GF-D8 (cell line): ENCODE measurements at places on chromosomes 2 and 18.

- no peak for DNase-seq
These were observed 486.0 kb downstream of the RNF144A start for GRCh38 chr2:7403092-7403775.

- DNase-seq: peak; percentile 13
These were observed 4.7 kb upstream of the KRCC1 start for GRCh38 chr2:88059979-88060906.

- DNase-seq: no peak
These were observed 18.9 kb upstream of the PDIA6 start for GRCh38 chr2:10831400-10831985.

DNA sequence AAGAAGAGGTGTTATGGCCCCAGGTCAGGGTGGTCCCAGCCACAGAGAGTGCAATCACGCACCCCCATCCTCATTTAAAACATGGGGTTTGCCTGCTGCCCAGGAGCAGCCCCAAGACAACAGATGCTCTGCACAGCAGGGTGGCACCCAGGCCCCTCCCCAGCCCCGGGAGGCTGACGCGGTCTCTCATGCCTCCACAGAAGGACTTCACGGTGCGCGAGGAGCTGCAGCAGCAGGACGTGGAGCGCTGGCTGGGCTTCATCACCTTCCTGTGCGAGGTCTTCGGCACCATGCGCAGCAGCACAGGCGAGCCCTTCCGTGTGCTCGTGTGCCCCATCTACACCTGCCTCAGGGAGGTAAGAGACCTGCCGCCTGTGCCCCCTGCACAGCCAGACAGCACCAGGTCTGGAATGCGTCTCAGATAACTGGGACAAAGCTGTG lies 133.7 kb downstream of the SMAD7 start:
- DNase-seq: no peak

GRCh38 chr2:149544692-149545091 lies 42.9 kb downstream of the MMADHC start:
- no peak for DNase-seq

- no peak for DNase-seq
These were observed 65.1 kb downstream of the CFAP221 start for GRCh38 chr2:119609337-119609736.

- DNase-seq: no peak
These were observed 158.4 kb downstream of the MAP2 start for GRCh38 chr2:209582281-209582680.

DNA sequence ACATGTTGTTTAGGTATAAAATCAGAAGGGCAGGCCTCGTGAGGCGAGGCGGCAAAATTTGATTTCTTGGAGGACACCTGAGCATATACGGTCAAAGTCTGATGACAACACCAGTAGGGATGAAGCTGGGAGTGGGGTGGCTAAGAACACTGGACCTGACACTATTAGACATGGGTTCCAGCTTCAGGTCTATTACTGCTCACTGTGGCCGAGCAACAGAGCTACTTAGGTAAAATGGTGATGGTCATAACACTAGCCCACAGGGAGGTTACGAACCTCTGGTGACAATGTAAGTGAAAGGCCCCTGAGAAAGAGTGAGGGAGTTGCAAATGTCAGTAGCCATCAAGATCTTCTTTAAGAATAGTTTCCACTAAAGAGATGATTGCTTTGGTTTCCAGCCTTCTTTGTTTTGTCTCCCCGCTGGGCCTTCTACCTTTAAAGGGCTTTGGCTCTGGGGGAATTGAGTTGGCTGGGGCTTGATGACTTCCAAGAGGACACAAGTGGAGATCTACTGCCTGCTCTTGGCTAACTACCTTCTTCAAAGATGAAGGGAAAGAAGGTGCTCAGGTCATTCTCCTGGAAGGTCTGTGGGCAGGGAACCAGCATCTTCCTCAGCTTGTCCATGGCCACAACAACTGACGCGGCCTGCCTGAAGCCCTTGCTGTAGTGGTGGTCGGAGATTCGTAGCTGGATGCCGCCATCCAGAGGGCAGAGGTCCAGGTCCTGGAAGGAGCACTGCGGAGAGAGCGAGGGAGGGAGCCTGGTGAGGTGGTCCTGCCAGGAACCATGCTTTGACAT lies 3.5 kb downstream of the IL1B start:
- no peak for DNase-seq

DNA sequence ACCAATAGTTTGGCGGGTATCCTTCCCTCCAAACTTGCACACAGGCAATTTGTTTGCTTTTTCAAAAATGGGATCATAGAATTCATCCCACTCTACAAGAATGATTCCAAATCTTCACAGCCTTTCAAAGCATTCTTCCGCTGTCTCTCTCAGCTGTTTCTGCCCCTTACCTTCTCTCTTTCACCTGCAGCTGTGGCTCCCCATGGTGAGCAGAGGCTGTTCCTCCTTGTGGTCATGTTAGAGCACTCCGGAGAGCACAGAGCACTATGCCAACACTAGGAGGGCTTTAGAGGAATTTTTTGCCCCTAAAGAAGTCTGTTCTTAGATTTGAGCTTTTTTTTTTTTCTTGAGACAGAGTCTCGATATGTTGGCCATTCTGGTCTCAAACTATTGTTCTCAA lies 30.4 kb downstream of the MTHFD2 start:
- DNase-seq: no peak

DNA sequence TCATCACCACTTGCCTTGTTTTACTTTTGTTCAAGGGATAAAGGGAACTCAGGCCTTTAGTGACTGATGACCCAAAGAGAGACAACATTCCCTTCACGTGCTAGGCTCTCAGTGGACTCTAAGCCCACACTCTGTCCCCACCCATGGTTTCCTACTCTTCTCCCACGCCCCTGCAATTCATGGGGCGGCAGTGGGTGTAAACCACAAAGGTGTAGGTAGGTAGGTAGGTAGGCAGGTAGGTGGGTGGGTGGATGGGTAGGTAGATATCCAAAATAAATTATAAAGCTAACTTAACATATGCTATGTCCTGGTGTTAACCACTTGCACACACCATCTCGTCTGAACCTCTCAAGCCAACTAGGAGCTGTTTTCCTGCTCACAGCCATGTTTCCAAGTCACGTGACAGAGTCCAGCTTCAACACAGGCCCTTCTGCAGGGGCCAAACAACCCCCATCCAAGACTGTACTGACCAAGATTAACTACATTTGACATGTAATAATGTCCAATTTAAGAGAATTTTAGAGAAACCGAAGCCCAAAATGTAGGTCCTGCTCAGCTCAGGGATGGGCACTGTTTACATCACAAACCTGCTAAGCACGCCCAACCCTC lies 33.7 kb downstream of the DNMT3A start:
- no peak for DNase-seq

DNA sequence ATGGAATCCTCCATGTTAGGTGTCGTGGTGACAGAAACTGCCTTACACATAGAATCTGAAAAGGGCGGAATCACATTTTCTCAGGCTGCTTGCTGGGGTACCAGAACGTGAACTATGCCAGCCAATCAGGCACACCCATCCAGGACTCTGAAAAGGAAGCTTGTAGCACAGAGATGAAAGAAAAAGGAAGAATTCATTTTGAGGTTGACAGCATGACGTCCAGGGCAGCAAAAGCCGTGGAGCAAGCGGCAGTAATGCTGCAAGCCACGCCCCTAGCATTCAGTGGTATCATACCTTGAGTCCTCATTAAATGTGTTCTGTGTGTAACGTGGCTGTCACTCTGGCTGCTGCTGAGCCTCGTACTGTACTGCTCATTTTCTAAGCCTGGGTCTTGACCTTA lies 304.0 kb downstream of the DYSF start:
- DNase-seq: no peak

GRCh38 chr2:117737846-117738245 lies 76.6 kb upstream of the DDX18 start:
- DNase-seq: no peak

- DNase-seq: no peak
These were observed 43.4 kb downstream of the CCDC102B start for GRCh38 chr18:68841301-68841700.

- no peak for DNase-seq
These were observed 149.2 kb upstream of the NFATC1 start for GRCh38 chr18:79246309-79247108.

GRCh38 chr2:120939595-120940318 lies 204.1 kb downstream of the GLI2 start:
- DNase-seq: no peak

DNA sequence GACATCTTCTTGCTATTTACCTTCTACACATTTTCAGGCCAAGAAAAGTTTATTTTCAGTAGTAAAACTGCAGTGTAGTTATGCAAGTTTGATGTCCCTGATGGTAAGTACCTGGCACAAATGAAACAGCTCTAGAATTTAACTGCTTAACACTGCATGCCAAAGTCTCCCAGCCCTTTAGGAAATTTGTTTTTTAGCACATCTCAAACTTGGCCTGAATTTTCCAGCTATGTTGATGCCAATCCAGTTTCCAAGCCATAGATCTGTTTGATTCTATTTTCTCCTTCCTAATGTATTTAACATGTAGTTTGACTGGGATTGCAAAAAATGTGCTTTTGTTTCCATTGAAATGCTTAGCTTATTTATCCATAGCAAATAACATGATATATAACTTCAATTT lies 29.3 kb upstream of the ZNF385B start:
- no peak for DNase-seq

- DNase-seq: peak; percentile 55
These were observed 35.5 kb upstream of the PTMA start for GRCh38 chr2:231672617-231673347.

- no peak for DNase-seq
These were observed 34.7 kb downstream of the MYT1L start for GRCh38 chr2:2296400-2296799.

- peak; percentile 2 for DNase-seq
These were observed 8.3 kb downstream of the SLC4A5 start for GRCh38 chr2:74334931-74335333.

DNA sequence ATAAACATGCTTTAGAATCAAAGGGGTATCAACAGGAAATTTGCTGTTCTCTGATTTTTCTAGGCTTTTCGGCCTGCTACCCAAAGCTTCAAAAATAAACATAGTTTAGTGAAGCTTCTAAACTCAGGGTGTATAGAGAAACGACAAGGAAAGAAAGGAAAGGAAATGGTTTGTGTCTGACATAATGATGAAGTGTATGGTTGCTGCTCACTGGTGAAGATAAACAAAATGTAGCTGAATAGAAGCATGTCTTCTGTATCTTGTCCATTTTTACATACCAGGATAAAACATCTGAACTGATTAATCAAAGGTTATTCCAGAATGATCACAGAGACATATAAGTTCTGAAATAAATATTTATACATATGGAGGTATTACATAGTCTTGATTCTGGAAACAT lies 1324.6 kb upstream of the NRXN1 start:
- no peak for DNase-seq

GRCh38 chr18:25446972-25447371 lies 95.0 kb upstream of the ZNF521 start:
- no peak for DNase-seq

GRCh38 chr2:46504685-46505471 lies 25.5 kb downstream of the TMEM247 start:
- no peak for DNase-seq

DNA sequence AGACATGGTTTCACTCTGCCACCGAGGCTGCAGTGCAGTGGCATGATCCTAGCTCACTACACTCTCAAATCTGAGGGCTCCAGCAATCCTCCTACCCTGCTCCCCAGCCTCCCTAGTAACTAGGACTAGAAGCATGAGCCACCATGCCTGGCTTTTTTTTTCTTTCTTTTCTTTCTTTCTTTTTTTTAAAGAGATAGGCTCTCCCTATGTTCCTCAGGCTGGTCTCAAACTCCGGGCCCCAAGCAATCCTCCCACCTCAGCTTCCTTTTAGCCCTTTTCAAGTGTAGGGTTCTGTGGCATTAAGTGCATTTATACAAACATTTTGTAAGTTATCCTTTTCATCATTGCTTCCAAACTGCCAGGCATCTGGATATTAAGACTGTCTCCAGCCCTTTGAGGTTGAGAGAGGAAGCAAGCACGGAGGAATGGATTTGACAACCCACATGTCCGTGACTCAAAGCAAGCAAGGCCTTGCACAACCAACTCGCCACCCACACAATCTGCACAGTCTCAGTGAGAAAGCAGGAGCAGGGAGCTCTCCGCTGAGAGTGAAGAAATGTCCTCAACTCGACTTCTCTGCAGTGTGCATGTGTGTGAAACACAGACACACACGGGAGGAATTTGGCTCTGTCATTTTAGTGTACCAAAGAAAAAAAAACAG lies 65.6 kb downstream of the ATP8B1 start:
- peak; percentile 93 for DNase-seq

DNA sequence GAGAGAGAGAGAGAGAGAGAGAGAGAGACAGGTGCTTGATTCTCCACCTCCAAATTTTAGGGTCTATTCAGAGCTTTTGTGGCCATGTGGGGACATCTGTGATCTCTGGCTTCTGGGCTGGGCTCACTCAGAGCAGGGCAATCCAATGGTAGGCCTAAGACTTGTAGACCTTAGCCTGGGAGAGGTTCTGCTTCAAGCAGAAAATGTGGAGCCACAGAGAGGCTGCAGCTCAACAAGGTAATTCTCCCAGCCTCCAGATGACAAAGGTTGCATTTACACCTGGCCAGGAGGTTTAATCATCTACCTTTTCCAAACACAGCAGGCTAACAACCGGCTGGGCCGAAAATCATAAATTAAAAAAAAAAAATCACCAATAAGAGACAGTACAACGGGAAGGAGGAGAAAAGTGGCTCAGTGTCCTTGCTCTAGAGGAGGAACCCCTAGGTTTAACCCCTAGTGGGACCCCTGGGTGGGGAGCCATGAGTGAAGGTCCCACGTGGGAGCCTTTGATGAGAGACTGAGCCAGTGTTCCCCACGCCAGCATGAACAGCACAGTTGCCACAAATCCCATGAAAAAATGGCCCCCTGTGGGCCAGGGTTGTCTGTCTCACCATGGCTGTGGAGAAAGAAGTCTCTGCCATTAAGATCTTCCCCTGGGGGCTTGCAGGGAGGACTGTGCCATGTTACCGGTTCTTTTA lies 124.0 kb upstream of the GATA6 start:
- no peak for DNase-seq

GRCh38 chr2:47490406-47490805 lies 87.5 kb downstream of the MSH2 start:
- DNase-seq: no peak
